ENCODE measurements at places on chromosomes 5 and 9.

GRCh38 chr5:163408311-163408923 is 29.0 kb upstream of the CCNG1 start:
- peak; percentile 77 for DNase-seq

GRCh38 chr9:16258708-16259107 is 611.8 kb downstream of the BNC2 start:
- peak; percentile 16 for DNase-seq

GRCh38 chr5:109905906-109906305 is 216.2 kb downstream of the MAN2A1 start:
- DNase-seq = no peak

GRCh38 chr5:95993266-95993665 is 31.6 kb upstream of the ELL2 start:
- no peak for DNase-seq

DNA sequence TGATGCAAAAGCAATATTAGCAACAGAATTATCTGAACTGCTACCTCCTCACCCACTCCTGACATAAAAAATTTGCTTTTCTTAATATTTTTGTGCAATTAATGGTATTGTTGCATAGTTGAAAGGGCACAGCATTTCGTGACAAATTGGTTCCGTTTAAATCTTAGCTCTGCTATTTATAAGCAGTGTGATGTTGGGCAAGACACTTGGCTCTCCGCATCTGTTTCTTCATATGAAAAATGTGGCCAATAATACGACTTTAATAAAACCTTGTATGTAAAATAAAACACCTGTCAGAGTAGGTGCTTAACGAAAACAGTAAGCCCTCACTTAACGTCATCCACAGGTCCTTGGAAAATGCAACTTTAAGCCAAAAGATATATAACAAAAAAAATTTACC is 4.2 kb downstream of the TMEM167A start:
- no peak for DNase-seq

DNA sequence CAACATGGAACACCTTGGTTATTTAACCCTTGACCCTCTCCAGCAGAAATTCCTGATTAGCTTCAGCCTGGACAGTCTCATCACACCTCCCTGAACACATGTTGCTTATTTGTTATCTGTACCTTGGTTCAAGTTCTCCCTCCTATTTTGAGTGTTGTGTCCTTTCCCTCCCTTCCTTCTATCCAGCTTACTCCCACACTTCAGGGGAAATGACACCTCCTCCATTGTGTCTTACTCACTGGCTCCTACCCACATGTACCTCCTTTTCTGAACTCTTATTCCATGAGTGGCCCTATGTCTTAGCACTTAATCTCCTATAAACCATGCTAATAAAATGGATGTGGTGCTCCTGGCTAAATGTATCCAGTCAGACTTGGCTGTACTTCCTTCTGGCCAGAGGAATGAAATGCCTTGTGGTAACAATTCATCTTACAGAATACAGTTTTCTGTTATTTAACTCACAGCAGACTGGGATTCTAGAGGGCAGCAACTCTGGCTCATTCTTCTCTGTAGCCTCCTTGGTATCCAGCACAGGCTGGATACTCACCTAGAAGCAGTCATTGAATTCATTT is 11.2 kb downstream of the LIX1 start:
- peak; percentile 17 for DNase-seq

GRCh38 chr5:179393078-179393477 is 47.8 kb upstream of the ADAMTS2 start:
- no peak for DNase-seq

GRCh38 chr5:150227606-150228273 is 37.9 kb downstream of the SLC6A7 start:
- no peak for DNase-seq

DNA sequence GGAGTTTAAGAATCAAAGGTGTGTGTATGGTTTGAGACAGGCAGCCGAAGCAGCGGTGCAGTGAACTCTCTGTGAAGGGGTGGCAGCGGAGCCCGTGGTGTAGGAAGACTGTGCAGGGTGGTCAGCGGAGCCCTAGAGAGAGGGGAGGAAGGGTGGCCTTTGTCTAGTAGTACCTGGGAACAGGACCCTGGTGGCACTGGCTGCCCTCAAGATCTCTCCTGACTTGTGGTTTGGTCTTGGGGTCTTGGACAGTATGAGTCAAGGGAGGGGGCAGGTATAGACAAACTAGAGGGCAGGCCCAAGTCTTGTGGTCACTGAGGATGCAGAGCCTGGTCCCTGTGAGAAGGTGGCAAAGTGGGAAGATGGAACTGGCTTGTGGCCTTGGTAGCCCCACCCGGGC is 7.1 kb upstream of the NKX2-5 start:
- DNase-seq = no peak

Data from dermis blood vessel endothelial cell (primary cell).